ENCODE measurements at places on chromosomes 3 and 15.

GRCh38 chr3:54087581-54088410, 34.6 kb upstream of the CACNA2D3 start:
- no peak for DNase-seq

GRCh38 chr3:162443376-162443775, 946.8 kb downstream of the OTOL1 start:
- no peak for DNase-seq

DNA sequence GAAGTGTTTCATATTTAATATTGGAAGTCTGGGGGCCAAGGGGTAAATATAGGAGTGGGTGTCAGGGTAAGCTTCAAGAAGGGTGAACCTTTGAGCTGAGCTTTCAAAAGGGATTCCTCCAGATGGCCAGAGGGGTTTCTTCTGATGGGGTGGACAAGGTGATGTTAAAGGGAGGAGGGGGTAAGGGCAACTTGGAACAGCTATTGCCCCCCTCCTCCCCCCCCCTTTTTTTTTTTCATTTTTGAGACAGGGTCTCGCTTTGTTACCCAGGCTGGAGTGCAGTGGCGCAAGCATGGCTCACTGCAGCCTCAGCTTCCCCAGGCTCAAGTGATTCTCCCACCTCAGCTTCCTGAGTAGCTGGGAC, 2.1 kb upstream of the TTLL3 start:
- DNase-seq: no peak

DNA sequence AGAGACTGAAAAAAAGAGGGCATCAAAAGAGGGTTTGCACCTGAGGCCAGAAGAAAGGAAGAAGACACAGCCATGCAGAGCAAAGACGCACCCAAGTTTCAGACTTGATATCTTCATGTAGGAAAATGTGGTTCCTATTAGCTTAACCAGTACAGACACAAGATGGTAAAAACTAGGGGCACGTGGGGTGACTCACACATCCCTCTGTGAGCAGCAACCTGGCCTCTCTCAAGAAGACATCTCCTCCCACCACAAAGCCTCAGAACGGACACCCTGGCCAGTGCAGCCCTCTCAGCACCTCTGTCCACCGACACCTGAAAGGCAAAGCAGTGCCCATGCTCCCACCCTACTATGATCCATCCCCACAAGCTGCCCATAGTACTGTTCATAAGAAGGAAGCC, 33.3 kb downstream of the GLB1 start:
- no peak for DNase-seq

DNA sequence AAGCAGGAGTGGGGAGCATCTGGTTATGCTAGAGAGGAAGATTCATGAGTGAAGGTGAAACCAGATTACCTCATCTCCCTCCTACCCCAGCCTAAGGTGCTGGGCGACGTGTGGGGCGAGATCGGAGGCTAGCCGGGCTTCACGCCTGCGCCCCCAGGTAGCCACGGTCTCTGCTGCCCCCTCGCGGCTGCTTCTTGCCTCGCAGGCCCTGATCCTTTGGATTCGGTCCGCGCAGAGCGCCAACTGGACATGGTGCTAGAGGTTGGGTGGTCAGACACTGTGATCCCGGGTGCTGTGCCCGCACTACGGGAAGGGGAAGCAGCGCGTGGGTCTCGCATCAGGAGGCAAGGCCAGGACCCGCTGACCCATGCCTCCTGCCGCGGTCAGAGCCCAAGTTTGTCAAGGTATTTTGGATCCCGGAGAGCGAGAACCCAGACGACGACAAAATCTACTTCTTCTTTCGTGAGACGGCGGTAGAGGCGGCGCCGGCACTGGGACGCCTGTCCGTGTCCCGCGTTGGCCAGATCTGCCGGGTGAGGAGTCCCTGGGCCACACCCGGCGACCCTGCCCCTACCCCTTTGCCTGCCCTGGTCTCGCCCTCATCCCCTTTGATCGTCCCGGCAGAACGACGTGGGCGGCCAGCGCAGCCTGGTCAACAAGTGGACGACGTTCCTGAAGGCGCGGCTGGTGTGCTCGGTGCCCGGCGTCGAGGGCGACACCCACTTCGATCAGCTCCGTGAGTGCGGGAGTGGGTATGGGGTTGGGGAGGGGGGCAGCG, 4.2 kb downstream of the SEMA3B start:
- no peak for DNase-seq

DNA sequence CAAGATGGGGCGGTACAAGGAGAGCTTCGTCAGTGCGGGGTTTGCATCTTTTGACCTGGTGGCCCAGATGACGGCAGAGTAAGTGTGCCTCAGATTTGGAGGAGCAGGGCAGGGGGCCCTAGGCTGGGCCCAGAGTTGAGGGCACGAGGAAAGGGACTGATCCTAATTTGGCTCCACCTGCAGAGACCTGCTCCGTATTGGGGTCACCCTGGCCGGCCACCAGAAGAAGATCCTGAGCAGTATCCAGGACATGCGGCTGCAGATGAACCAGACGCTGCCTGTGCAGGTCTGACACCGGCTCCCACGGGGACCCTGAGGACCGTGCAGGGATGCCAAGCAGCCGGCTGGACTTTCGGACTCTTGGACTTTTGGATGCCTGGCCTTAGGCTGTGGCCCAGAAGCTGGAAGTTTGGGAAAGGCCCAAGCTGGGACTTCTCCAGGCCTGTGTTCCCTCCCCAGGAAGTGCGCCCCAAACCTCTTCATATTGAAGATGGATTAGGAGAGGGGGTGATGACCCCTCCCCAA, 19.8 kb downstream of the EPHB3 start:
- no peak for DNase-seq

- DNase-seq: no peak
Measured at GRCh38 chr15:80951941-80952340, 37.7 kb downstream of the MESD start.

DNA sequence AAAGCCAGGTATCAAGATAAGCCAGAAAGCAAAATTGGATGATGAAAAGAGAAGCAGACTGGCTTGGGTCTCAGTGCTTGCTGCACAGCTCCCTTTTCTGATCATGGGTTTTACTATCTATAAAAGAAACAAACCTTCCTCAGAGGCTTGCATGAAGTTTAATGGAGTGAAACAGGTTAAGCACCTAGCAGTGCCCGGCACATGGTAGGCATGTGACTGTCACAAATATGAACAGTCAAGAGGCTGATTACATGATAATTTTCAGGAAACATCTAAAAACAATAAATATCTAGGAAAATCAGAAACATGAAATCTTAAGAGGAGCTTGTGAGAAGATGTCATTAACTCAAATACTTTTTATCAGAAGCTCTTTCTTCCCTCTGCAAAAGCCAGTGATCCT, 519.2 kb downstream of the EPHB1 start:
- DNase-seq: no peak

DNA sequence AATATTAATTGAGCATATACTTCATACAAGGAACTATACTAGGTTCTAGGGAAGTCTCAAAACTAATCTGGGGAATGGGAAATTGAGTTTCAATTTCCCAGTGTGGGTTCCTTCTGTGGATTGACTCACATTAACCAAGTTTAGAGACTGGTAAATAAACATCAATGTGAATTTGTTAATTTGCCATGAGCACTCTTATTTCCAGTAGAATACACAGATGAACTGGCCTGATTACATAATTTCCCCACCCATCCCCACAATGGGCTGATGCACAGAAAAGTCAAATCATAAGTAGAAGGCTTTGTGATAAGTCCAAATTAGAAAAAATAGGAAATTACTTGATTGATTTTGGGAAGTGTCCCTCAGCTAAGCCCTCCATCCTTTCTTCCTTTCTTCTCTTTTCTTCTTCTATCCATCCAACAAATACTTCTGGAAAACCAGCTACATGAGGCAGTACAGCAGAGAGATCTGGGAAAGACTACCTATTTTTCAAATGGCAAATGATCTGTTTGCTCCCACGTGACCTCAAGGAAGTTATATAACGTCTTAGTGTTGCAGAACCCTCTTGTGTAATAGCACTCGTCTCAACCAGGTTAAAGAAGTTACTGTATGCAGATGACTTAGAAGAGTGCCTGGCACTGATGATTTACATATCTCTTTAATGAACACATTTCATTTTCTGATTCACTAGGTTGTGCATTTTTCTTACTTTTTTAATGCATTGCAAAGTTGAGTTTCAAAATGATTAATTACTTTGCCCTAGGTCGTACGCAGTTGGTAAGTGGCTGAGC, 312.3 kb downstream of the SV2B start:
- no peak for DNase-seq

GRCh38 chr3:159174715-159175692, 373.1 kb downstream of the MFSD1 start:
- DNase-seq: no peak

- DNase-seq: no peak
Measured at GRCh38 chr15:63323798-63324563, 46.6 kb downstream of the APH1B start.

GRCh38 chr3:187565701-187566100, 104.5 kb downstream of the SST start:
- DNase-seq: no peak

DNA sequence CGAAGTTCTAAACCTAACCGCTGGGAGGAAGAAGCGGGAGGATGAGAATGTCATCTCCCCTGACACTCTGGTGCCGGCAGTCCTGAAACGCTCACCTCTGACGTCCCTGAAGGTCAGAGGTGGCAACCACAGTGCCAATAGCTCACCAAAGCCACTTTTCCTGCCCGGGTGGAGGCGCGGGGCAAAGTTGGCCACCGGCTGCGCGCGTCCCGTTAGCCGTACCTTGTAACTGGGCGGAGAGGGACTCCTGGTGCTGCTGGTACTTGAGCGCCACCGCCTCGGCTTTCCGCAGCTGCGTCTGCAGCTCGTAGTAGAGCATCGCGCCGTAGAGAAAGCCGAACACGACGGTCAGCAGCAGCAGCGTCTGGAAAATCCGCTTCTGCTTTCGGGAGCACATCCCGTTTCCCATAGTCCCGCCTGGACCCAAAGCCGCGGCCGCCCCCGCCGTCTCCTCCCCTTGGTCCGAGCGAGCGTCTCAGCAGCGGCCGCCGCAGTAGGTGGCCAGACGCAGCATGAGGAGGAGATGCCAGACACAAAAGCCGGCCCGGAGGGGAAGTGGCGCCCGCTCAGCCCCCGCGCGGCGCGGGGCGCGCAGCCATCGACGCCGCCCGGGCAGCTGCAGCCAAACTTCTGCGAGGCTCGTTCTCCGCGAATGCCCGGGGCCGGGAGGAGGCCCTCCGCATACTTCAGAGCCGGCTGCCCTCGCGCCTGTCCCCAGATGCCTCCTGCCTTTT, 680 bp downstream of the GOLIM4 start:
- DNase-seq: peak; percentile 8

DNA sequence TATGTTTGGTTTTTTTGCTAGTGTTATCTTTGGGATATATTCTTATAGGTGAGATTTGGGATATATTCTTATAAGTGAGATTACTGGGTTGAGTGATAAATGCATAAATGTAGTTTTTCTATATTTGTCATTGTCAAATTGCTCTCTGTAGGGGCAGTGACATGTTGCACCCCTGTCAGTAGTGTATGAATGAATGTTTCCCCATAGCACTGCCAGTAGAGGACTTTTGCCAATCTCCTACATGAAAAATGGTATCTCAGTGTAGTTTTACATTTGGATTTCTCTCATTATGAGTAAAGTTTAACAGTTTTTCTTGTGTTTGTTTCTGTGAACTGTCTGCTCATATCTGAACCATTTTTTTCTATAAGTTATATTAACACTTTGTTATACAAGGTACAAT, 13.6 kb downstream of the U2SURP start:
- DNase-seq: no peak

- no peak for DNase-seq
Measured at GRCh38 chr3:179558742-179559364, 3.9 kb upstream of the ACTL6A start.

- no peak for DNase-seq
Measured at GRCh38 chr15:25465835-25466234, 27.0 kb upstream of the UBE3A start.

DNA sequence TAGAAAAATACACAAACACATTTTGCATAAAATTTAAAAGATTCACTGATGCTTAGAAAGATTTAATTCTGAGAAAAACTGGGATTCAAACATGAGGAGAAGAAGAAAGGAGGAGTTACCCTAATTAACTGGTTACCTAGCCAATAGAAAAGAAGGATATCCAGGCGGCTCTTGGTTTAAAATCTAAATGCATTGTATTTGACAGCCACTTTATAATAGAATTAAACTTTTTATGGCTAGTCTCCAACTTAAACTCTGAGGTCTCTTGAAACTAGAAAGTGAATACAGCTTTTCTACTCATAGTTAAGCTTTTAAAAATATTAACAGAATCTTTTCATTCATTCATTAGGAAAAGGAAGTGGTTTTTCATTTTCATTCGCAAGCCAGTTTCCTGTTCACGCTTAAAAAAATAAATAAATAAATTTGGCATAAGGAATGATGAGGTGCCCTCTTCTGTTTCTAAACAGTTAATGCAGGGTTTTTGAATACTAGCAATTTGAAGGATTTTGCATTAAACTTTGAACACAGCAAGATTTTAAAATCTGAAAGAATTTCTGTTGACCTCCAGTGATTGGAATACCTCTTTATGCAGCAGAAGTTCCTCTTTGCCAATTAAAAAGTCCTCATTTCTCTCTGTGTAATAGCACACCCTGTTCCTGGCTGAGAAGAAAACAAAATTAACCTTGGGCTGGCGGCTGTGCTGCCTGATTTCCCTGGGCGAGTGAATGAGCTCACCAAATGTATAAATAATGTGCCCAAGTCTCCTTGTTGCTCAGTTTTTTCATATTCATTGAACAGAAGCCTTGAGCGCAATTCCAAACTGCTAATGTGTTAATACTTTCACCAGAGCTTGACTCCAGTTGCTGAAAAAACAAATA, 105.1 kb downstream of the ZMAT3 start:
- DNase-seq: no peak

- no peak for DNase-seq
Measured at GRCh38 chr3:114962189-114962588, 184.9 kb downstream of the ZBTB20 start.

GRCh38 chr3:112489674-112490479, 9.4 kb downstream of the BTLA start:
- DNase-seq: no peak

GRCh38 chr3:24730173-24730572, 235.5 kb upstream of the THRB start:
- no peak for DNase-seq

DNA sequence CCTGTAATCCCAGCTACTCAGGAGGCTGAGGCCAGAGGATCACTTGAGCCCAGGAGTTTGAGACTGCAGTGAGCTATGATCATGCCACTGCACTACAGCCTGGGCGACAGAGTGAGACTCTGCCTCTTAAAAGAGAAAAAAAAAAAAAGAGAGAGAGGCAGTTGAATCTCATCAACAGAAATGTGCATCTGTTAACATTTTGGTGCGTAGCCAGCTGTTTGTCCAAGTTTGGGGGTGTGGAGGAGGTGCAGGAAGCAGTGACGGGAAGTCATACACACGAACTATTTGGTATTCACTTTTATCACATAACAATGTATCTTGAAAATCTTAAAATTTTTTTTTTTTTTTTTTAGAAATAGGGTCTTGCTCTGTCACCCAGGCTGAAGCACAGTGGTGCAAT, 18.2 kb upstream of the CEMIP start:
- DNase-seq: no peak

- no peak for DNase-seq
Measured at GRCh38 chr15:42066764-42067415, 27.5 kb downstream of the PLA2G4D start.

- DNase-seq: no peak
Measured at GRCh38 chr3:106518516-106518915, 649.7 kb upstream of the CBLB start.

GRCh38 chr15:90082140-90082715, 20.0 kb downstream of the IDH2 start:
- no peak for DNase-seq

Measured in cortex of kidney (tissue), 1 donor.